Activated CD4-positive, alpha-beta T cell treated with anti-CD3 and anti-CD28 coated beads for 24 hours (primary cell): ENCODE measurements at places on chromosomes 3 and 15.
A peak's percentile ranks its signal among the peaks of the same experiment; 100 is the strongest.

GRCh38 chr15:35243758-35244157 is 158.7 kb upstream of the NANOGP8 start:
- no peak for DNase-seq

GRCh38 chr3:152291649-152292066 is 22.9 kb downstream of the MBNL1 start:
- no peak for DNase-seq

GRCh38 chr3:18438586-18438985 is 13.4 kb upstream of the SATB1 start:
- DNase-seq: peak; percentile 34

DNA sequence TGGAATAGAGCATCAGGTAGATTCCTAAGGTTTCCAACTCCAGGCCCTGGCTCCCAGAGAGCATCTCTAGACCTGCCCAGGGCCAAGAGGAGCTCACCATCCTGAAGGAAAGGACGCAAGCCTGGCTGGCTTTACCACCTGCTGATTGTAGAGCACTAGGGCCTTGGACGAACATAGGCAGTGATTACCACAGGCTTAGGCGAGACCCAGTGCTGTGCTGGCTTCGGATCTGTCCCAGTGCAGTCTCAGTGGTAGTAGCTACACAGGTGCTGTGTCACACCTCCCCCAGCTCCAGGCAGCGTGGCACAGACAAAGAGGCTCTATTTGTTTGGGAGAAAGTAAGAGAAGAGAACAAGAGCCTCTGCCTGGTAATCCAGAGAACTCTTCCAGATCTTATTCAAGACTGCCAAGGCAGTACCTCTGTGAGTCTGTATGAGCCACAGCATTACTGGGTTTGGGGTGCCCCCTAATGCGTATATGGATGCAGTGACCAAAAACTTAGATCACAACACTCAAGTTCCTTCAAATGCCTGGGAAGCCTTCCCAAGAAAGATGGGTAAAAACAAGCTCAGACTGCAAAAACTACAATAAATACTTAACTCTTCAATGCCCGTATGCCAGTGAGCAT is 25.4 kb downstream of the ISG20 start:
- no peak for DNase-seq

DNA sequence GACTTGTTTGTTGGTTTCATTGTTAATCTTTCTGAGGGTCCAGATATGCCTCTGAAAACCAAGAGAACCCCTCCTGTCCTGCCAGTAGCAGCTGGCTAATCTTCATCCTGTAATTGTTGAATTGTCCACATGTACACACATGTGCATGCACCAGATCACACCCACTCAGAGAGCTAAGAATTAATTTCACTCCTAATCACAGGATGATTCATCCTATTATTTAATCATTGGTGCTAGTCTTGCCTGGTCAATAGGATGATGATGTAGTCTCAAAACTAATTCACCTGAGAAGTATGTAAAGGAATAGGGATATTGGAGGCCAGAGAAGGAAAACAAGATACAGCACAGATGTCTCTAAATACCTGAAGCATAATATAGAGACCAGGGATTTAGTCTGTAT is 7.8 kb upstream of the AHSG start:
- DNase-seq: no peak

DNA sequence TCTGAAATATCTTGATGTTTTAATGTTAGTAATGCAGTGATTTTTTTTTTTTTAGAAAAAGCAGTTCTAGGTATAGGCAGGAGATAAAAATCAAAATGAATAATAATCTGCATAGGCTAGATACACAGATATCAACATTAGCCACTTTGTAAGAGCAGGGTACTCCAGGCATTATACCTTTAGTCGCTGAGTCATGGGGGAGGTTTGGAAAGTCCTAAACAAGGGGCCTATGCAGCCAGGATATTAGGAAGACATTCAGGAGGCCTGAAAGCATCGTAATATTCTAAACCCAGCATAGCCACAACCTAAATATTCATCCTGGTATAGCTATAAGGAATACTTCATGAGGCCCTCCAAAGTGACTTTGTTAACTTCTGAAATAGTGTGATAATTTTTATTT is 258.1 kb upstream of the NECTIN3 start:
- DNase-seq: no peak

DNA sequence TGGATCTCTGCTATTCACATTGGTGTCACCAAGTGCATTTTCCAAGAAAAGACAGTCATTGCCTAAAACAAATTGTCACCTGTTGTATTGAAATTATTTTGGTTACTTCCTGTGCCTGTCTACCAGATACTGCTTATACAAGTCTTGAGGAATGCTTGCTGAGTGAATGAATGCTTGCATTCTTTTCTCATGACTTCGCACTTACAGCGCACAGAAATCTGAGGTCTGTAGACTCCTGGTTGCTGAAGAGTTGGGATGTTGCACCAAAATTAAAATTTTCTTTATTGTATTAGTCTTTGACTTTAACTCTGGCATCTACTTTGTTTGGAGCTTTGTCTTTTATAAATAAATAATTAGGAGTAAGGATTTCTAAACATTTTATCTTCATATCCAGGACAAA is 28.4 kb downstream of the SH3GL3 start:
- no peak for DNase-seq

- no peak for DNase-seq
Observed at GRCh38 chr3:73637042-73637441, 12.3 kb upstream of the PDZRN3 start.

DNA sequence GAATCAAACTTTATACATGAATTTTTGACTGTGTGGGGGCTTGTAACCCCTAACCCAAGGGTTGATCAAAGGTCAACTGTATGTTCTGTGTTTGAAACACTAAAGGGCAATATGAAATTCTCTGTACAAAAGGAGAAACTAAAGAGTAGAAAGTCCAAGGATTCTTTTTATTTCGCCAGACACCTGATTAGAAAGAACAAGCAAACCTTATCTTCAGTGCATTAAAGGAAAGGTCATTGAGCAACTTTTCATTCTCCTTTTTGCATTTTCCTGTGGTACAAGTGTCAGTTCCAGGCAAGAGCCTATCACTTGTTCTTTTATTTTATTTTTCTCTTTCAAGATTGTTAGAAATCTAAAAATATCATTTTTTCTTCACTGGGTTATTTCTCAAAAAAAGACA is 430.1 kb upstream of the EPHA3 start:
- no peak for DNase-seq

DNA sequence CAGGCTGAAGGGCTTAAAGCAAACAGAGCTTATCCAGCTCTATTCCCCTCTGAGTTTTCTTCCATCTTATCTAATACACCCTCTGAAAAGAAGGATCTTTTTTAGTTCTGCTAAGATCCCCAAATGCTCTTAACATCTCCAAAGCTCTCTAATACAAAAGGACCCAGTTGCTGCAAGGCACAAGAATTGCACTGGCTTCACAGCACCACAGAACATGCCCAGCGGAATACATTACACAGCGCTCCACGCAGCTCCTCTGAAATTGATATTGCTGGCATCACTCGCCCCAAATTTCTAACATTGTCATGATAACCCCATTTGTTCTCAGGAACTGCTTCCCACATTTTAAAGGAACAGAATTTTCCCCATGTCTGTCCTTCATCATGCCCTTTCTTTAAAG is 210.1 kb downstream of the RORA start:
- DNase-seq: no peak

DNA sequence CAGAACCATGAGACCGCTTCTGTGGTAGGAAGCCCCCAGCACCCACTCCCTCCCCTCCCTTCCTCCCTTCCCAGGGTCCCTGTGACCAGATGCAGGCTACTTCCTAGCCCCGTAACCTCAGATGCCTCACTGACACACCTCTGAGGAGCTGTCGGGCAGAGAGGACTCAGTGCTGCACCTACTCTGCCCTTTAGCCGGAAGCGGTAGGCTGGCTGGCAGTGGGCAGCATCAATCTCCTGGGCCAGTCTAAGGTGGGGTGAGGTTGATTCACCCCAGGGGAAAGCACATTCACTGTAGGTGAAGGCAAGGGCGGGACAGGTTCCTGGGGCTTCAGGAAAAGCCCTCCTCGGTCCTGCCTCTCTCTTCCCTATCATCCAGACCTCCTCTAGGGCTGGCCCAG is 19.1 kb downstream of the CSRNP1 start:
- no peak for DNase-seq

DNA sequence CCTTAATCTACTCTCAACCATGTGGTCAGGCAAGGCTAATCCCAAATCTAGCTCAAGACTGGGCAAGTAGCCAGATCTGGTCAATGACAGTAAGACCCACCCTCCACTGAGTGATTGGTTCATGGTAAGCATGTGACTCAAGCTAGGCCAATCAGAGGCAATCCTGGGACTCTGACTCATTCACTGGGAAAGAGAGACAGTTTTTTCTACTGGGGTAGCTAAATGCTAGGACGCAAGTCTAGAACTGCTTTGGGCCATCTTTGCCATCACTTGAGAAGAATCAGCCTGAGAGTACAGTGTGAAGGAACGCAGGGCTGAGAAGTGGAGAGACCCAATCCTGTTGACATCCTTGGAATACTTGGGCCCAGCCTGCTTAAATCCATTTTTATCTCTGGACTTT is 9.4 kb upstream of the RAD18 start:
- DNase-seq: no peak

DNA sequence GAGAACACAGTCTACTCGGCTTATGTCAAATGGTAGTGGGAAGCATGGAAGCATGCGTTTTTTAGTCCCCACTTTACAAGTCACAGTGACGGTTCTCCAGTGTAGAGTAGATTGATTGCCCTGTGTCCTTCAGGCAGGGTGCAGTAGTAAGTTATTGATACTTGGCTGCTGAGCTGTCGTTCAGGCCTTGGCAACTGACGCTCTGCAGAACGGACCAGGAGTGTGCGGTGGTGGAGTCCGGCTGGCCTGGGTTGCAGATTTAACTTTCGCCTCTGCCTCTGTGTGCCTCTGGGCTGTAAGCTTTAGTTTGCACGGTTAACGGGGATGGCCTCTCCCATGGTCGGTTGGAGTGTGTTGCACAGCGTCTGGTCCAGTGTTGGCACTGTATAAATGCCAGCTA is 58.6 kb downstream of the IGF1R start:
- no peak for DNase-seq

GRCh38 chr15:59685737-59686297 is 3.3 kb downstream of the BNIP2 start:
- no peak for DNase-seq

DNA sequence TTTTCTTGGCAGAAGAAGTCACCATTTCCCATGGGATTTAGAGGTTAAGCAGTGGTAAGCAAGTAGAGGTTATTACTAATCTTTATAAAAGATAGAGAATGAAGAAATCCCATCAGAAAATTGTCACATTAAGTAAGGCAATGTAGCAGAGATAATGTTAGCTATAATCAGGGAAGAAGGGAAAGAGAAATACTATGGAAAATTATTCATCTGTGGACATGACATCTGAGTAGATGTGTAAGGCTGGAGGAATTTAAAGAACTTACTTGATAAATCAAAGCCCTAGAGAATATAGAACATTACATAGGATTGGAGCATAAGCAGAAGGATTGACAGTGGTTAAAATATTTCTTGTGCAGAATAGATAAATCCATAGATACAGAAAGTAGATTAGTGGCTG is 553.1 kb upstream of the CBLB start:
- no peak for DNase-seq

DNA sequence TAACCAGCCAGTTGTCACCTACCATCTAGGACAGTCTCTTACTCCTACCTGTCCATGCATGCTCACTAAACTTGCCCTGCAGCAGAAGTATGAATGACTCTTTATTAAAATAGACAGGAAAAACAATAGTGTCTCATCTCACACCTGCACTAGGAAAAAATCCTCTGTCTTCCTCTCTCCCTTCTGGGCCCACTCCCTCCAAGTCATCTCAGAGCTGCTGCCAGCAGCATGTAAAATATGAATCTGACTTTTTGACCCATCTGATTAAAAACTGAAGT is 93.5 kb upstream of the THBS1 start:
- no peak for DNase-seq

DNA sequence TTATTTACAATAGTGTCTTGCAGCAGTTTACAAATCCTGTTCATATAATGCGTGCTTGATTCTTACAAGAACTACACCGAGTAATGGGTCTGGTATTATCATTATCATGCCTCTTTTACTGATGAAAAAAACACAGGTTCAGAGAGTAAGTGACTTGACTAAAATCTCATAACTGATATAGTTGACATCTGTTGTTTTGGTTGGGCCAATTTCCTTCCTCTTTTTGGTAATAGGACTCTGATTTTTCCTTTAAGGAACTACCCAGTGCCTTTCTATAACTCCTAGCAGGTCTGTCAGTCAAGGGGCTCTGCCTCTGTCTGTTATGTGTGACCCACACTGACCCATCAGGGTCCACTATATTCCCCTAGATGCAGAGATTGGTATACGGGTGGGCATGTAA is 14.6 kb upstream of the BLOC1S6 start:
- no peak for DNase-seq

DNA sequence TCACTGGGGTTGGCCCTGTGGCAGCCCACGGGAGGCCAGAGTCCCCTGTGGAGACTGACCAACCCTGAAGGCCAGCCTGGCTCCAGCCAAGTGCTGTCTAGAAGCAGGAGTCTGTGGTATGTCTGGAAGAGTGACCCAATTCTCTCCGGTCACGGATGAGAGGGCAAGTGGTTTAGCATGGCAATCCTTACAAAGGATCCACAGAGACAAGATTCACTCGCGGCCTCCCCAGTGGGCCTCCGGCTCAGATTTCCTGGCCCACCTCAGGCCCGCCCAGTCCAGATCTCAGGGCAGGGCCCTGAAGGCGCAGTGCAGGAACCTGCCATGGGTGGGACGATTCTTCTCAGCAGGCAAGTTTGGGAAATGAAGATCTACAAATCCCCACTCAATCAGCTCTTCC is 5.0 kb upstream of the BCL2L10 start:
- no peak for DNase-seq

GRCh38 chr15:72184165-72184811 is 13.3 kb downstream of the GRAMD2A start:
- DNase-seq: no peak

DNA sequence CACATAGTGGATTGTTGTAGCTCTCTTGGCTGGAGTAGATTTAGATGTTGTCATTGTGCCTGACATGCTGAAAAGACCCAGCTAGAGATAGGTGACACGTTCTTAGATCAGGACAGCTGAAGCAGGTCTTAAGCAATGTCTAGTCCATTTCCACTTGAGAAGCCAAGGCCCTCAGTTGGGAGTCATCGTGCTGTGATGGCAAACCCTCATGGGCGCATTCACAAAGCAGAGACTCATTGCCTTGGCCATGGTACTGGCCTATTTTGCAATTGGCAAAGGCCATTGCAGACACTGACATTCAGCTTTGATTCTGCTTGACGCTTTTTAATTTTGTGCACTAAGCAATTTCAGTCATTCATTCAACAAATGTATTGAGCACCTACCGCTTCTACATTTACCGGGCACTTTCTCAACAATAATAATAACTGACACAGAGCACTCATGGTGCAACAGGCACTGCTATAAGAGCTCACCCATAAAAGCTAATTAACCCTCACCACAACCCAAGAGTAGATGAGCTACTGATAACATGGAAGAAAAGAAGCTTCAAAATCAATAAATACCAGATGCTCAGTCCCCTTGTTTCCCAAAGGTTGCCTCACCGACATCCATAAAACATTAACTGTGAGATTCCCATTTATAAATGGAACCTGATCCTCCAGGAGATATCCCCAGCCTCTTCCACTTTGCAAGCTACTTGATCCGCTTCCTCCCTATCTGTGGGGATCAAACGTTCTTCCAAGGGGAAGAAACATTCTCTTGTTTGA is 200.1 kb downstream of the TLE3 start:
- DNase-seq: no peak

- DNase-seq: no peak
Observed at GRCh38 chr3:42022355-42022754, 60.5 kb upstream of the ULK4 start.

GRCh38 chr3:162141272-162141791 is 644.7 kb downstream of the OTOL1 start:
- no peak for DNase-seq
